Fibroblast of villous mesenchyme (primary cell): ENCODE measurements at places on chromosomes 12 and 14. TPM values are rescaled to one million over a fixed set of nuclear protein-coding genes. Genes with fewer than 3 reads are reported as not detected.
A peak's percentile ranks its signal among the peaks of the same experiment; 100 is the strongest.

DNA sequence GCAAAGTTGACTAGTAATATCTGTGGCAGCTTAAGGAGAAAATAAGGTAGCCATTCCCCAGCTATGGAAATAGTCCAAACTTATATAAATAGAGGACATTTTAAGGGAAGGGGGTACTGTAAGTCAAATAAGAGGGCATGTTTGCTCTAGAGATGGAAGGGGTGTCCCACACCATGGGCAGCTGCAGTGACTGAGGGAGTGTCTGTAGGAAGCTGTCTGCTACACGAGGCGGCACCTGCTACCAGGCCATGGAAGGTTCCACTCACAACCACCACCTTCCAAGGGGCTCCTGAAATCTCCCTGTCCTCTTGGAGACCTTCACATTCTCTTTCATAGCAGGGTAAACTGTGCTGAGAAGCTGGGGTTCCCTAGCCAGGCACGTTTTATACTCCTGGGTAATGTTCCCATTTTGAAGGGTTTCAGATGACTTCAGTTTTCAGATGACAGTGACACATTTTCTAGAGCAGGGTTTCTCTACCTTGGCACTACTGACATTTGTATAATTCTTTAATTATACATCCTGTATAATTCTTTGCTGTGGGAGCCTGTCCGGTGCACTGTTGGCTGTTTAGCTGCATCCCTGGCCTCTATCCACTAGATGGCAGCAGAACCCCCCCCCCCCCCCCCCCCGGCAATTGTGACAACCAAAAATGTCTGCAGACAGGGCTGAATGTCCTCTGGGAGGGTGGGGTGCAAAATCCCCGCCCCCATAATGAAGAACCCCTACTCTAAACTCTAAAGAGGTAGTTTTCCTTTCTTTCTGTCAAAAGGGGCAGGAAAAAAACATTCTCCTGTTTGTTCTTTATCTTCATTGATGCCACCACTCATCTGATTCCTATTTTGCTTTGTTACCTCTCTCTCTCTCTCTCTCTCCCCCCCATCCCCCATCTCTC is 11.6 kb upstream of the SMCO2 start:
- no peak for DNase-seq

OAS1 gene
- under 0.01 and 0.86 TPM in 2 replicates for total RNA-seq

NEMF gene
- 70.0 and 72.5 TPM in 2 replicates for total RNA-seq

DNA sequence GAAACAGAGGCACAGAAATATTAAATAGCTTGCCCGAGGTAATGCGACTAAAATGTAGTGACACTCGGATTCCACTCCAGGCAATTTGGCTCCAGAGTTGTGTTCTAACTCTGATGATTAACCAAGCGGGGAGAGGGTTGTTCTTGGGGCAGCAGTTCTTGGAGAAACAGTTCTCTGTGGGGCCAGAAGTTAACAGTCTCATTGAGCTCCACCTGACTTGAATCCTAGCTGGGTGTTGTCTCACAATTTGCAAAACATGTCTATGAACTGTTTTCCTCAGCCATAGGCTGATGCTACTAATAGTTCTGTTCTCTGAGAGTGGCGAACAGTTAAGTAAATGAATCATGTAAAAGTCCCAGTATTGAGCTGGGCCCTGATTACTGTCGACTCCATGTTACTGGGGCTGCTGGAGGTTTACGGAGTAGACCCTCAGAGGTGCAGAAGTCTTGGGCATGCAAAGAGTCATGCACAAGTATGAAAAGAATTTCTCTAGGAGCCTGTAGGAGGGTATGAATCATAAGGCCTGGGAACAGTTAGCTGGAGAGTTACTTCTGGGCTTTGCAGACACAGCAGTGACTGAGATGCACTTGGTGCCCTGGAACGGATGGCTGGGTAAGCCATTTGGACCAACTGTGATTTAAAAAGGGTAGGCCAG is 15.4 kb upstream of the NIN start:
- peak; percentile 42 for DNase-seq

DNA sequence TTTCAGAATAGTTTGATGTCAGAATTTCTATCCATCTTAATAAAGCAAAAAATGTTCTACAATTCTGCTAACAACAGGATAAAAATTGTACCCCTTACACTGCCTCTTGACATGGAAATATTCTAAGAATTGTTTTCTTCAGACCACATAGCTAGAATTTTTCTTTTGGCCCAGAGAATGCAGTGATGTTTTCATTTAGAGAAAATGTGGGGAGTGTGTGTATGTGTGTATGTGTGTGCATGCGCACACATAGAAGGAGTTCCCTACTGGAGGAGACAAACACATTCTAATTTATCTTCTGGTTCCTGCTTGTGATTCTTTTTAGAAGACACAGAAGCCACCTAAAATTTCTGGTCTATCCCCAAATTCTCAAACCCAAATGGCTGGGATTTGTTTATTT is 1145.7 kb downstream of the VRK1 start:
- no peak for DNase-seq

PPFIA2 gene
- total RNA-seq: 3.9 and 4.7 TPM in 2 replicates

DNA sequence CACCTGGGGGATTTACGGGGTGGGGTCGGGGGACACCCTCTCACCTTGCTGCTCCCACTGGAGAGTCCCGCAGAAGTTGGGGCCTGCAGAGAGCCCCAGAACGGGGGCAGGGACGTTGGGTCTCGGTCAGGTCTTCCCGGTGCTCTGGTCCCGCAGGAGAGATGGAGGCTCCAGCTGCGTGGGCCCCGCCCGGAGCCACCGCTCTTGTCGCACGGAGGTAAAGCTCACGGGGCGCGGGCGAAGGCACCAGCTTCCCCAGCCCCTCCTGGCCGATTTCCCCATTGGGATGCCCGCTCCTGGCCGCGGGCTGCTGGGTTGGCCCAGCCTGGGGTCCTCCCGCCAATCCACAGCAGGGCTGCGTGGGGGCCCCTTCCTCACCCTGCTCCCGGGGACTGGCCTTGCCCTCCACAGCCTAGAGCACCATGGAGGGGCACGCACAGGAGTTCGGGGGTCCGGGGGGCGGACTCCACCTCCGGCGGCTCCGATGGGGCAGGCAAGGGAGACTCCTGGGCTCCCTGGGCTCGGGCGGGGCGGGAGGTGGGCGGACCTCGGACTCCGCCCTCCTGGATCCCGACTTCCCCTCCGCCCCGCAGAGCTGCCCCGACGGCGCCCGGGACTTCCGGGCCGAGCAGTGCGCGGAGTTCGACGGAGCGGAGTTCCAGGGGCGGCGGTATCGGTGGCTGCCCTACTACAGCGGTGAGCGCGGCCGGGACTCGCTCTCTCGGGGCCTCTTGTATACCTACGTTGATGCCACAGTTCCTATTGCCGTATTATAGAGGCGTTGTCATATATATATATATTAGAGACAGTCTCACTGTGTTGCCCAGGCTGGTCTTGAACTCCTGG is 8.4 kb downstream of the PAPLN start:
- no peak for DNase-seq
